ENCODE measurements at places on chromosomes 4 and X.

DNA sequence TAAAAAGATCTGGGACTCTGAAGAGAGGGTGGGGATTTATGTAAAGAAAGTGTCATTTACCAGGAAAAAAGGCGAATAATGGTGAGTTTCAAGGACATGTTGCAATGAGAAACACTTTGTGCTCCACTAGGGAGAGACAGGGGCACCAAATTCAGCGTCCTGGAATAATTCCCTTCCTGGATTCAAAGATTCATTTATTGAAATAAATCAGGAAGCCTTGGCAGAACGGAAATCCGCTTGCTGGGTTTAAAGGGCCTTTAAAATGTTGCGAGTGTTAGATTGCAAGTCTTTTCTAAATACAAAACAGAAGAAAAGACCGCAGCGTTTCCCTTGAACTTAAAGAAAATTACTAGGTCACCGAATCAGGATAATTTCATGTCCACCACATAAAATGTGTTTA, 3.8 kb upstream of the ZIC3 start:
- no peak for DNase-seq

GRCh38 chr4:113273721-113274220, 224.3 kb downstream of the ANK2 start:
- no peak for DNase-seq

GRCh38 chr4:69445388-69445787, 50.3 kb downstream of the UGT2B4 start:
- no peak for DNase-seq

GRCh38 chrX:150486011-150486410, 82.4 kb upstream of the MTM1 start:
- DNase-seq, result peak; percentile 22

DNA sequence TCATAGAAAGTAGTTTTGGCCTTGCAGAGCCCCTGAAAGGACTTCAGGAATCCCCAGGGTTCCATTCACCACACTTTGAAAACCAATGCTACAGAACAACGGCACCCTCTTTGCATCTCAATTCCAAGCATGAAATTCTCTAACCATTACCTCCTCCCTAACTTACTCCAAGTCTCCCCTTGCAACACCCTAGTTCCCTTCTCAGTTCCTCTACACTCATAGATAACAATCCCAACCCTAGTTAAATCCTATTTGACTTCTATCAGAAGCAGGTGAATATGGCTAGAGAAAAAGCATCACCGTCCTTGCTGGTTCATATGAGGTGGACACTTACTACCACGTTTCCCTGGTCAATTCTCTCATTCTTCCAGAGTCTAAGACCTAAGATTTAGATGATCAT, 2.4 kb downstream of the RCHY1 start:
- DNase-seq, result no peak

GRCh38 chr4:20621476-20621875, 78.8 kb upstream of the PACRGL start:
- DNase-seq, result no peak

DNA sequence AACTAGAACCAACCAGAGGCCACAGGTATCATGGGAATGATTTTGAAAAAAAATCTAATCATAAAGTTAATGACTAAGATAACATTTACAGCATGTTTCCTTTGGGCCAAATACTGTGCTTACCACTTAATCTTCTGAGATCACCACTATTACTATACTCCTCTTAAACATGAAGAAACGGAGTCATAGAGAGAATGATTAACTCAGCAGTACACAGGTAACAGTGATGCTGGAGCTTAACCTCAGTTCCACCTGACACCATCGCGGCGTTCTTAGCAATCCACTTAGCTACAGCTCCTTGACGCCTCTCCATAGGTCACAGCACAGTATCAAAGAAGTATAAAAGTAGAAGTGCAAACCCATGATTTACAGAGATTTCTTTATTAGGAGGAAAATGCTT, 592.6 kb upstream of the SLIT2 start:
- DNase-seq, result no peak

- DNase-seq, result no peak
These were observed 64.4 kb downstream of the ADGRG2 start for GRCh38 chrX:19057856-19058255.

- DNase-seq, result no peak
These were observed 217.1 kb downstream of the ARAP2 start for GRCh38 chr4:36027203-36027602.

GRCh38 chrX:10140264-10140663, 16.5 kb upstream of the CLCN4 start:
- no peak for DNase-seq

- peak; percentile 34 for DNase-seq
These were observed 95.8 kb upstream of the EGFL6 start for GRCh38 chrX:13473442-13474163.

DNA sequence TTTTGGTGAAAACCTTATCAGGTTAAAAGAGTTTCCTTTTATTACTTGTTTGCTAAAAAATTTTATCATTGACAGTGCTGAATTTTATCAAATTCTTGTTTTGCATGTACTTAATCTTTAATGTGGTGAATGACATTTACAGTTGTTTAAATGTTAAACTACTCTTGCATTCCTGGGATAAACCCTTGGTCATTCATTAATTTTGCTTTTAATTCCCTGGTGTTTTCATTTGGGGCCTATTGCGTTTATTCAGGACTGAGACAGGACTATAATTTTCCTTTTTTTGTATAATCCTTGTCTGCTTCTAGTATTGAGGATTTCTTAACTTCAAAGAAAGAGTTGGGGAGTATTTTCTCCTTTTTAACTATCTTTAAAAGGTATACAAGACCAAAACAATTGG, 98.7 kb upstream of the TLL1 start:
- DNase-seq, result no peak

- DNase-seq, result no peak
These were observed 56.4 kb downstream of the SPOCK3 start for GRCh38 chr4:167177925-167178324.

- no peak for DNase-seq
These were observed 82.3 kb upstream of the MXRA5 start for GRCh38 chrX:3428792-3429191.

- no peak for DNase-seq
These were observed 551.2 kb upstream of the PABPC5 start for GRCh38 chrX:90883479-90883878.

GRCh38 chr4:55744369-55744768, 75.2 kb upstream of the EXOC1L start:
- DNase-seq, result no peak

GRCh38 chrX:15191830-15192229, 78.1 kb downstream of the ASB9 start:
- no peak for DNase-seq

DNA sequence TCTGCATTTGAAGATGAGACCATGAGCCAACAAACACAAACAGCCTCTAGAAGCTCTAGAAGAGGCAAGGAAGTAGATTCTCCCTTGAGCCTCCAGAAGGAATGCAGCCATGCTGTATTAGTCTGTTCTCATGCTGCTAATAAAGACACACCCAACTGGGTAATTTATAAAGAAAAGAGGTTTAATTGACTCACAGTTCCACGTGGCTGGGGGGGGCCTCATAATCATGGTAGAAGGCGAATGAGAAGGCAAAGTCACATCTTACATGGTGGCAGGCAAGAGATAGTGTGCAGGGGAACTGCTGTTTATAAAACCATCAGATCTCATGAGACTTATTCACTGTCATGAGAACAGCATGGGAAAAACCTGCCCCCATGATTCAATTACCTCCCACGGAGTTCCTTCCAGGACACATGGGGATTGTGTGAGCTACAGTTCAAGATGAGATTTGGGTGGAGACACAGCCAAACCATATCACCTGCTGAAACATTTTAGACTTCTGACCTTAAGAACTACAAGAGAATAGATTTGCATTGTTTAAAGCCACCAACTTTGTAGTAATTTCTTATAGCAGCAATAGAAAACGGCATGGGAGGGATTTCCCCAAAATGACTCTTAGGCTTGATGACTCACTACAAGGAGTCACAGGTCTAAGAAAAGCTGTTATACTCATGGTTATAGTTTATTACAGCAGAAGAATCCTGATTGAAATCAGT, 284.4 kb upstream of the SFRP2 start:
- no peak for DNase-seq

GRCh38 chrX:40617566-40617965, 5.7 kb upstream of the MPC1L start:
- no peak for DNase-seq

DNA sequence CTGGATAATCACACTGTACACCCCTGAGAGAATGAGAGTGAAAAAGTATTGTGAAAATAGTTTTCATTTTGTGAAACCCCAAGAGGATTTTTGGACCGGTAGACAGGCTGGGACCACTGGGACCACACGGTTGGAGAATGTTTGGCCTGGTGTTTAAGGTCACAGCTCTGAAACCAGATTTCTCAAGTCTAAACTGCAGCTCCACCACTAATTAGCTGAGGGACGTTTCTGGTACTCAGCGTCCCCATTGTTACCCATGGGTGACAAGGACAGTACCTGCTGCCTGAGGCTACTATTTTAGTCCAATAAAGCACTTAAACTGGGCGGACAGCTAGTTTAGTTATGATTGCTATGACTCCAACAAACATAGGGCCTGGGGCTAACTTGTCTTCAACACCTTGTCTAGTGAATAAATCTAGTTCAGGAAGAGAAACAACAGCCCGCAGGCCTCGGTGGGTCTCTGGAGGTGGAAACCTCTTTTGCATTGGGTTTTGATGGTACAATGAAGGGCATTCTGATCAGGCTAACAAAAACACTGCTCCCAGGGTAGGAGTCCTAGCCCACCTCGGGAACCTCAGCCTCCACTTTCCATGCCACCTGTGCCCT, 509 bp upstream of the USP11 start:
- no peak for DNase-seq

GRCh38 chr4:158613046-158613445, 58.6 kb downstream of the C4orf46 start:
- no peak for DNase-seq

DNA sequence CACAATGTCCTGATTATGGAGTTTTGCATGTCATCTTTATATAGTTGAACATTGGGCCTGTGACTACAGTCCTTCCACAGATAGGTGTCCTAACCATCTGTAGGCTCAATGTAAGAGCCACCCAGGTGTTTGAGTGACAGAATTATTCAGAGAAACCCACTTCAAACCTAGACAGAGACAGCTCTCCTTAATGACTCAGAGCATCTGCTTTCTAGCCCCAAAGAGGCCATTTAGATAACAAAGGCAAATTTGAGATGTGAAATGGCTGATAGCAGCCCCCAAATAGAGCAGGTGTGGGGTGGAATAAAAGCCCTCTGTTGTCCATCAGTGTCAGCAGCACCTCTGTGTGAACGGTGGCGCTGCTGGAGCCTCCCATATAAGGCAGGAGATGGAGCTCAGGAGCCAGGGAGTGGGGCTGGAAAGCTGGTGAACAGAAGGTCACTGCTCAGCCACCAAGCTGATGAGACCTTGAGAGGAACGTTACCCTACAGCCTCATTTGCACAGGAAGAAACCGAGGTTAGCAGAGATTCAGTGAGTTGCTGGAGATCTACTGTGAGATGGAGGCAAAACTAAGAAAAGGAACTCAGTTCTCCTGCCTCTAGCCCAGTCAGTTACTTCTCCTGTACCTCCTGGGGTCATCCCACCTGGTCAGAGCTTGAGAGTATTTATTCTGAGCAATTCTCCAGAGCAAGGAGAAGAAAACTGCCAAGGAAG, 153.3 kb upstream of the LNX1 start:
- no peak for DNase-seq

DNA sequence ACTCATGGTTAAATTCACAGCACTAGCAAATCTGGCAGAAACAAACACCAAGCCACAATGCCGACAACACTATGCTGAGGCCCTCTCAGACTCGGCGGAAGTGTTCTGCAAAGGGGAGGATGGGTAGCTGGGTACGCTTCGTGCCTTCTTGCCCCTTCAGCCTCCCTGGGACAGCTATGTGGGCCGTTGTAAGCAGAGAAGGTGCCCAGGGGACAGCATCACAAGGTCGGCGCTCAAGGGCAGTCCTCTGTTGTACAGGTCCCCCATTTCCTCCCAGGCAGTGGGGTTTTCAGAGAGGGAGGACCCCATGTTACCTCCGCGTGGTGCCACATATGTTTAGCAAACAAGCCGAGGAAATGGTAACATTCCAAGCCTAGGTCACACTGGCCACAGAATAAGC, 173.6 kb downstream of the AFAP1 start:
- DNase-seq, result no peak

GRCh38 chrX:24485323-24485722, 20.2 kb downstream of the PDK3 start:
- no peak for DNase-seq

GRCh38 chr4:5918331-5918985, 25.6 kb upstream of the CRMP1 start:
- no peak for DNase-seq

GRCh38 chrX:149129767-149130166, 375.3 kb downstream of the IDS start:
- DNase-seq, result no peak

DNA sequence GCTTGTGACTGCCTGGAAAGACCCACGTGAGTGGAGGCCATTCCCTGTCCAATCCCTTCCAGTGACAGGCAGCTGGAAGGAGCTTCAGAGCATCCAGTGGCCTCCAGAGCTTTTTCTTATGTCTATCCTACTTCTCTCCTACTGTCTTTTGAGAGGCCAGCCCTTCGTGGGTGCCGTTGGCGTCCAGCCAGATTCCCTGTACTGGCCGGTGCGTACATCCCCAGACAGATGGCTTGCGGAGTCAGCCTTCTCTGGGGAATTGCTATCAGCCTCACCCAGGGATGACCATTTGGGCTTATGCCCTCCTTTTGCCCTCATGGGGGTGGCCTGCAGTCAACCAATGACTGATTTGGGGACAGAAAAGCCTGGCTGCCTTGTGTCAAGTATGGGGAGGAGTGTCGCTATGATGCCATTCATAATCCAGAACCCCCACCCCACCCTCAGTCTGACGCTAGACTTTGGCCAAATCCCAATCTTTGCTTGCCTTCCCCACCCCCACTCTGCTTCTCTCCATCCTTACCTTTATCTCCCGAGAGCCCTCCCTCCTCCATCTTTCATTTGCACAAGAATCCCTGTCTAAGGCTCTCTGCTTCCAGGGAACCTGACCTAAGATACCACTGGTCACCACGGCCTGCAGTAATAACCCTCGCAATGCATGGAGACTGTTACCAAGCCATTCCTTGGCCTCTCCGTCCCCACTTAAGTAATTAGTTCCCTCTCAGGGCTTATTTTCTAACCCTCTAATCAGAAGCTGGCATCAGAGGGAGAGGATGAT, 150.3 kb upstream of the BCOR start:
- DNase-seq, result no peak

DNA sequence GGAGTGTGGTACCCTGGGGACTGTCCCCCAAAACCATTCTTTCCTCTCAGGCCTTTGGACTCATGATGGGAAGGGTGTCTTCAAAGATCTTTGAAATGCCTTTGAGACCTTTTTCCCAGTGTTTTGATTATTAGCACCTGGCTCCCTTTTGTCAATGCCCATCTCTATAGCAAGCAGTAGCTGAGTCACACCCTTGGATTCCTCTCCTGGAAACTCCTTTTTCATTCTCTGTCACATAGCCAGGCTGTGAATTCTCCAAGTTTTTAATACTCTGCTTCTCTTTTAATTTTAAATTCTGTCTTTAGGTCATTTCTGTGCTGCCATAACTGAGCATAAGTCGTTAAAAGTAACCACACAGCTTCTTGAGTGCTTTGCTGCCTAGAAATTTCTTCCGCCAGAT, 29.7 kb downstream of the IL21 start:
- no peak for DNase-seq

GRCh38 chrX:140503238-140503601, 1.6 kb downstream of the SOX3 start:
- no peak for DNase-seq

GRCh38 chr4:14874990-14875389, 127.3 kb upstream of the CPEB2 start:
- no peak for DNase-seq

All from germinal center (tissue), 1 donor.